ENCODE measurements at places on chromosomes 4 and X. TPM values are rescaled to one million over a fixed set of nuclear protein-coding genes. Genes with fewer than 3 reads are reported as not detected.

TREX2 gene
- 1.8 TPM for total RNA-seq

ZAR1 gene
- total RNA-seq: not detected

GAGE1 gene
- not detected for total RNA-seq

SYTL5 gene
- total RNA-seq: 0.89 TPM

TRPC5OS gene
- total RNA-seq: not detected

TRO gene
- 30.3 TPM for total RNA-seq

HPRT1 gene
- total RNA-seq: 24.6 TPM

CORIN gene
- total RNA-seq: 0.23 TPM

ATP7A gene
- 16.3 TPM for total RNA-seq

PTTG2 gene
- total RNA-seq: not detected

TASL gene
- total RNA-seq: not detected

PROM1 gene
- not detected for total RNA-seq

MXRA5 gene
- total RNA-seq: 6.6 TPM

IGSF1 gene
- 0.14 TPM for total RNA-seq

ERAS gene
- total RNA-seq: not detected

AKAP4 gene
- total RNA-seq: not detected

SH2D1A gene
- total RNA-seq: not detected

MAGEE1 gene
- total RNA-seq: 0.89 TPM

ITM2A gene
- not detected for total RNA-seq

HAUS3 gene
- total RNA-seq: 11.9 TPM

SSX3 gene
- total RNA-seq: not detected

PDCL2 gene
- not detected for total RNA-seq

SCD5 gene
- total RNA-seq: 12.2 TPM

ARHGAP6 gene
- total RNA-seq: 0.30 TPM

CCDC160 gene
- 0.30 TPM for total RNA-seq

CD38 gene
- not detected for total RNA-seq

KLHL34 gene
- total RNA-seq: not detected

CLCN5 gene
- total RNA-seq: 28.1 TPM

RAP1GDS1 gene
- total RNA-seq: 108 TPM

SMPX gene
- not detected for total RNA-seq

FAM53A gene
- 1.4 TPM for total RNA-seq

SPATA4 gene
- total RNA-seq: under 0.01 TPM

DOK7 gene
- total RNA-seq: 0.32 TPM

MAGEB1 gene
- total RNA-seq: not detected

Measured in smooth muscle cell of the umbilical artery (primary cell).